ENCODE measurements at places on chromosomes 2 and 18. TPM values are rescaled to one million over a fixed set of nuclear protein-coding genes. Genes with fewer than 3 reads are reported as not detected.

- no peak for DNase-seq
Measured at GRCh38 chr2:43034921-43035320, 191.5 kb downstream of the ZFP36L2 start.

- no peak for DNase-seq
Measured at GRCh38 chr2:37456479-37456878, 112.0 kb downstream of the QPCT start.

GRCh38 chr2:54115284-54116137 is at the start of gene ACYP2:
TSS of gene ACYP2 (plus strand) at chr2:54115615.
- peak; percentile 93 for DNase-seq

DNA sequence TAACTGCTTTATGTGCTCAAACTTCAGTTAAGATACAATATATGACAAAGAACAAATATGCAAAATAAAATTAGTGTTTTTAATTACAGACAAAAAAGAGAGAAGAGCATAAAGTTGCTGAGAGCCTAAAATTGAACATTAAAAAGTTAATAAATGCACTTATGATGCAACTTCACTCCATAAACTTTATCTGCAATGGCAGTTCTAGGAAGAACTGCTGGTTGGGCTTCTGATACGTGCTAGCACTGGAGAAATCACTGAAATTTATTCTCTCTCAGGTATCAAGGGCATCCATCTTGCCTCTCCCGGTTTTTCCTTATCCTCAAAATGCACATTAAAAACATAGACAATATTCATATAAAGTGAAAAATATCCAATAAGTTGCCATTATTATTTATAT is 35.7 kb downstream of the MYO3B start:
- DNase-seq = no peak

GRCh38 chr18:24214144-24214543 is 75.3 kb downstream of the CABYR start:
- no peak for DNase-seq

DNA sequence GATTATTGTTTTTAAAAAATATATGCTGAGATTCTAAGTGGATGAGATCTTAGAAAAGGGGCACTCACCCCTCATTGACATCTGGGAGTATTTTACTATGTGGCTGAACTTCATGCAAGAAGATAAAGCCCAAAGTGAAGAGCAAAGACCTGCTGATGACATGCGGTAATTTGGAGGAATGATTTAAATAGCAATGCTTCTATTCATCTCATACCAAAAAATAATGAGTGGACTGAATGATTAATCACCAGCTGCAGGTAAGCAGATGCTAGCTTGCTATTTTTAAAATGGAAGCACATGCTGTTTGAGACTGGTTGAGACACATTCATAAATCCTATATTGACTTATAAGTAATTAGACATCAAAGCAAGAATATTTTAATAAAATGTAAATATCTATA is 12.7 kb upstream of the CDK15 start:
- DNase-seq = no peak

DNA sequence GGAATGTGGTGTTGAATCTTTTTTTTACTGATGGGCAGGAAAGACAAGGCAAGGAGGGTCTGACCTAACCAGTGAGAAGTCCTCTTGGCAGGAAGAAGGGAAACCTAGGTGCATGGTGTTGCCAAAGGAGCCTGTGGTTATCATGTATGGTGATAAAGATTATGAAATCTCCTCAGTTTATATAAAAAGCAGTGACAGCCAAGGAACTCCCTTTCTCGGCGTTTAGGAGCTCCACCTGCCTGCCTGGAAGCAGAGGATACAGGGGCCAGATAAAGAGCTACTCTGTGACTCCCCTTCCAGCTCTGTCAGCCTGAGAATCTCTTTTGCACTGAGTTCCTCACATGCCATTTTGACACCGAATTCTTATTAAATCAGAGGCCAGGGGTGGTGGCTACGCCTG is 26.1 kb downstream of the COLEC12 start:
- DNase-seq = no peak

DNA sequence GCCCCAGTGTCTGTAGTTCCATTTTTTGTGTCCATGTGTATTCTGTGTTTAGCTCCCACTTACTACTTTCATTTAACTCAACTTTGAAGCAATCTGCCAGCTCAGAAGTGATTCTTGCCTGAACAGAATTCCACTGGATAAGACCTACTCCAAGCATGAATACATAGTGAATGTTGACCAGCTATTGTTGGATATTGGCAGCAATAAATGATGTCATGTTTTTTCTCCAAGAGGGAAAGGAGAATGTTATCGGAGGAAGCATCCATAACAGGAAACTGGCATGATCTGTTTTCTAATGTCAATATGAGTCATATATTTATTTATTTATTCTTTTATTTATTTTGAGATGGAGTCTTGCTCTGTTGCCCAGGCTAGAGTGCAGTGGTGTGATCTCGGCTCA is 36.8 kb upstream of the TRAPPC8 start:
- DNase-seq = no peak

GRCh38 chr2:43224131-43224570 is 2.3 kb downstream of the ZFP36L2 start:
- peak; percentile 84 for DNase-seq

- DNase-seq = no peak
Measured at GRCh38 chr18:8607776-8608742, 1.2 kb upstream of the RAB12 start.

Gene WNT6
- 0.19 TPM for total RNA-seq

Gene IL1F10
- not detected for total RNA-seq

Gene C1QL2
- not detected for total RNA-seq

Gene TMEM247
- total RNA-seq = not detected

All from activated T-cell treated with anti-CD3 and anti-CD28 coated beads, Interleukin-2, amount 50 U/mL, for 72 hours (primary cell).